ENCODE measurements at places on chromosomes 16 and 17.

DNA sequence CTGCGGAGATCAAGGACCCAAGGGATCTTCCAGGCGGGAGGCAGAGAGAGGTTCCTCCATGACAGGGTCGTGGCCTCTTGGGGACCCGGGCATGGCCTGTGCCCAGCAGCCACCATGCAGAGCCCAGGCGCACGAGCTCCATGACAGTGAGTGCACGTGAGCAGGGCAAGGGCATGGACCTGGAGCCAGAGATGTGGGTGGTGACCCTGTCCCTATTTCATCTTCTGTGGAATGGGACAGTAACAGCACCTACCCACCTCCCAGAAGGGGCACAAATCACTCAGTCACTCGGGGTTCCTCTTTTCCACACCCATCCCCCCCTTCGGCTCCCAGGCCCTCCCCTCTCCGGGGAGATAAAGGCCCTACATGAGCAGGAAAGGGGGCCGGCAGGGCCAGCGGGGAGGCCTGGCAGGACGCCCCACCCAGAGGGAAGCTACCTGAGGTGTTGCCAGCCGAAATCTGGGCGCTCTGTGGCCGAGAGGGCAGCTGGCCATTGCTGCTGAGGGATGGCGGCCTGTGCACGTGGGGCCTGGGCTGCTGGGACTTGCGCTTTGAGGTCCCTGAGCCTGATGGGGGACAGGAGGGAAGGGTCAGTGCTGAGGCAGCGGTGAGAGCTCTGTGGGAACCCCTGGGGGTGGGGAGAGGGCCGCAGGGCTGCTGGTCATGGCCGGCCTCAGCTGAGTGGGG, 10.4 kb downstream of the UBALD2 start:
- no peak for DNase-seq

DNA sequence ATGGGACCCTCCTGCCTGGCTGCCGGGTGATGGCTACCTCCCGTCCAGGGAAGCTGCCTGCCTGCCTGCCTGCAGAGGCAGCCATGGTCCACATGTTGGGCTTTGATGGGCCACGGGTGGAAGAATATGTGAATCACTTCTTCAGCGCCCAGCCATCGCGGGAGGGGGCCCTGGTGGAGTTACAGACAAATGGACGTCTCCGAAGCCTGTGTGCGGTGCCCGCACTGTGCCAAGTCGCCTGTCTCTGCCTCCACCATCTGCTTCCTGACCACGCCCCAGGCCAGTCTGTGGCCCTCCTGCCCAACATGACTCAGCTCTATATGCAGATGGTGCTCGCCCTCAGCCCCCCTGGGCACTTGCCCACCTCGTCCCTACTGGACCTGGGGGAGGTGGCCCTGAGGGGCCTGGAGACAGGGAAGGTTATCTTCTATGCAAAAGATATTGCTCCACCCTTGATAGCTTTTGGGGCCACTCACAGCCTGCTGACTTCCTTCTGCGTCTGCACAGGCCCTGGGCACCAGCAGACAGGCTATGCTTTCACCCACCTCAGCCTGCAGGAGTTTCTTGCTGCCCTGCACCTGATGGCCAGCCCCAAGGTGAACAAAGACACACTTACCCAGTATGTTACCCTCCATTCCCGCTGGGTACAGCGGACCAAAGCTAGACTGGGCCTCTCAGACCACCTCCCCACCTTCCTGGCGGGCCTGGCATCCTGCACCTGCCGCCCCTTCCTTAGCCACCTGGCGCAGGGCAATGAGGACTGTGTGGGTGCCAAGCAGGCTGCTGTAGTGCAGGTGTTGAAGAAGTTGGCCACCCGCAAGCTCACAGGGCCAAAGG, 36.8 kb downstream of the NLRC5 start:
- no peak for DNase-seq

DNA sequence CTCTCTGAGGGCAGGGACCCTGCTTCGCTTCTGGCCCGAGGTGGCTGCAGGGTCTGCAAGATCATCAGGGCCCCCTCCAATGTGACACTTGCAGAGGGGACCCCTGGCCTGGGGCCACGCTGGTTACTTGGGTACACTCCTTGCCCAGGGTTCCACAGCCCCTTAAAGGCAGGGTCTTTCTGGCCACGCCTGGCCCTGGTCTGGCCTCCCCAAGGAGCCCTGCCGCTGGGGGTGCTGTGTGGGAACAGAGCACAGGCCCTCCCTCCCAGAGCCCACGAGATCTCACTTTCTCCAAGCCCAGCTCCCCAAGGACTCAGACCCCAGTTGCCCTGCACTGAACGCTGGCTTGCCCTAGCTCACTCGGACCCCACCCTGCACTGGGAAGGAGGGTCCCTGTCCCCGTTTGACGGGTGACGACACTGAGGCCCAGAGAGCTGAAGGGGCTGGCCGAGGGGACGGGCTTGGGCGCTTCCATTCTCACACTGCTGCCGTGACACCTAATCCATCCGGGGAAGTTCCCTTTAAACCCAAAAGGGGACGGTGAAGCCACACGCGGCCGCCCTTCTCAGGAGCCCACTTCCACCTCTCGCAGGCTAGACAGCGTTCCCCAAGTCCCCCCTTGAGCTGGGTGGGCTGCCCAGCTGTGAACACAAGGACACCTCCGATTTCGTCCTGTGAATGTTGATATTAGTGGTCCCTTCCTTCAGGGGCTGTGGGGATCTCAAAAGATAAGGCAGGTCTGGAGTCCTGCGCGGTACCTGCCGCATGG, 26.9 kb upstream of the OSGIN1 start:
- no peak for DNase-seq

- no peak for DNase-seq
Observed at GRCh38 chr16:75087375-75087979, 29.1 kb downstream of the LDHD start.

- DNase-seq: no peak
Observed at GRCh38 chr17:44880062-44880461, 19.2 kb downstream of the EFTUD2 start.

Measured in activated naive CD4-positive, alpha-beta T cell treated with anti-CD3 and anti-CD28 coated beads for 36 hours (primary cell).